ENCODE measurements at places on chromosomes 5 and 9. TPM values are rescaled to one million over a fixed set of nuclear protein-coding genes. Genes with fewer than 3 reads are reported as not detected.

DNA sequence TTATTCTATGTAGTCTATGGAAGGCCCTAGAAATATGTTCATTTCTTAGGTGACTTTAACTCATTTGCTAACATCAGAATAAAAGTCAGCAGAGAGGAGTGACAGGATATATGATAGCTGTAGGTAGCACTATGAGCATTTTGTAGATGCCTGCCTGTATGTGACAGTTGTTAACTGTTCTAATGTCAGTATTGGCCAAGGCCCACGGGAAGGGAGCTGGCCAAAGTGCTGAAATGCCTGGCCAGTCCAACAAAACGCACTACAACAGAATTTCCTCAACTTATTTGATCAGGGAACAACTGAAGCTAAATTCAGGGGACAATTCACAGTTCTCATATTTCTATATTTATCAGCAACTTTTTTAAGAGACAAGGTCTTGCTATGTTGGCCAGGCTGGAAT, 20.8 kb downstream of the SV2C start:
- DNase-seq: no peak

GRCh38 chr9:6904371-6904770, 146.6 kb downstream of the KDM4C start:
- DNase-seq: no peak

- DNase-seq: no peak
These were observed 102.5 kb downstream of the LIFR start for GRCh38 chr5:38453921-38454320.

Gene RABGAP1
- 96.4 TPM for total RNA-seq

- DNase-seq: no peak
These were observed 159.4 kb upstream of the PITX1 start for GRCh38 chr5:135193213-135194125.

Gene MTAP
- total RNA-seq: 75.5 TPM

GRCh38 chr5:154063372-154063771, 24.6 kb downstream of the MFAP3 start:
- no peak for DNase-seq

GRCh38 chr5:127891942-127892341, 188.8 kb downstream of the CCDC192 start:
- no peak for DNase-seq

DNA sequence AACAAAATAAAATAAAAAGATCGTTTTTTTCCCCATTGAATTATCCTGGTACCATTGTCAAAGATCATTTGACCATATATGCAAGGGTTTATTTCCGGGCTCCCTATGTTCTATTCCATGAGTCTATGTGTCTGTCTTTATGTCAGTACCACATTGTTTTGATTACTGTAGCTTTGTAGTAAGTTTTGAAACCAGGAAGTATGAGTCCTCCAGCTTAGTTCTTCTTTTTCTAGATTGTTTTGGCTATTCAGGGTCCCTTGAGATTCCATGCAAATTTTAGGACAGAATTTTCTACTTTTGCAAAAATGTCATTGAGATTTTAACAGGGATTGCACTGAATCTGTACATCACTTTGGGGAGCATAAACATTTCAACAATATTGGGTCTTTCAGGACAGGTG, 18.7 kb upstream of the EEIG1 start:
- no peak for DNase-seq

Gene NSUN2
- total RNA-seq: 76.1 TPM

Gene SPINK7
- not detected for total RNA-seq

- peak; percentile 7 for DNase-seq
These were observed 21.4 kb upstream of the ANXA6 start for GRCh38 chr5:151178777-151179488.

DNA sequence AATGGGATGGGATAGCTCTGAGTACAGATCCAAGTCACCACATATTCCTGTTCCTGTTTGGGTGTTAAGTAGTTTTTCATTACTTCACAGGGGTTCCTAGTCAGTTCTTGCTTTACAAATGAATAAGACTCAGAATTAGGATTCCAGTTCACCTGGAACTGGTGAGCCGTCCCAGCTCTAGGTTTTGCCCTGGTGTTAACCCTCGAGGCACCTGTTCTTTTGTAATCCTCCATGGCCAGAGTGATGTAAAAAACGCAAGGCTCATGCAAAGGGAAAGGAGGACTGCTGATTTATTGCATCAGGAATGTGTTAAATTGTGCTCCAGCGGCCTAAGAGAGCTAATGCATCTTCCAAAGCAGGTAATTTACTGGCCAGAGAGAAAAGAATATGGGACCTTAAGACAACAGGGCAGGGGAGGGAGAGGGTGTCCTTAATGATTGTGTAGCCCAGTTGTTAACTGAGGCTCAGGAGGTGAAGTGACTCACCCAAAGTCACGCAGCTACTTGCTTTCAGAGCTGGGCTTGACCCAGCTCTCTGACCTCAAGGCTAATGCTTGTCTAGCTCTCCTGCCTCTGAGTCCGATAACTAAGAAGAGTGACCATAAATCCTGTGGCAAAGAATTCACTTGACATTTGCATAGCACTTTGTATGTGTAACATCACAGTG, 70.5 kb downstream of the DMRT2 start:
- DNase-seq: no peak

DNA sequence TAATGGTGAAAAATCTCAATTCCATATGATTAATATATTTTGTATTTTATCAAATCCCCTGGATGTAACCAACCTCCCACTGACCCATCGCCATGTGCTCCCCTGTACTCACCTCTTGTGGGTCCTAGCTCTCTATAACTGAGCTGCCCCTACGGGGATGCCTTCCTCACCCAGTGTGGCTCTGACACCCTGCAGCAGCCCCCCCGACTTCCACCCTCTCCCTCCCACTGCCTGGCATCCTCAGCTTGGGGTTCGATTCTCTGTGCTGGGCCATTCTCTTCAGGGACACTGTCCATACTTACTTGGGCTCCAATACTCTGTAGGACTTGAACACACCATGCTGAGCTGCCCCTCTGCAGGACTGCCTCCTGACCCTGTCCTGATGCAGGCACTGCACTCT, 87.1 kb downstream of the PJA2 start:
- no peak for DNase-seq

DNA sequence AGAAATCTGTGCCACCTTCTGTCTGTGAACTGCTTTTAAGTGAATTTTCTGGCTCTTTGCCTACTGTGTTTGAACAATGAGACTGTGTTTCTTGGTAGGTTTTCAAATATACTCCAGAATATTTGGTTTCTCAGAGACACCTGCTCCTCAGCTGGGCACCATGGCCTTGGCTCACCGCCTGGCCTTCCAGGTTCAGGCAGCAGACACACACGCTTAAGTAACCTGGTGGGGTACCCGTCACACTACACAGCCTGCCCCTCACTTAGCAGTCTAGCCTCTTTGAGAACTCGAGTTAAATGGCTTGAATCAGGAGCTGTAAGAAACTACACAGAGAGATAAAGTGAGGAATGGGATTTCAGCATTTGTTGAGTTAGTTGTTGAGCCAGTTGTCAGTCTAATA, 530.5 kb downstream of the MTRR start:
- DNase-seq: no peak

Gene RCL1
- 35.1 TPM for total RNA-seq

- DNase-seq: no peak
These were observed 111.5 kb upstream of the OSMR start for GRCh38 chr5:38734353-38734752.

Gene GABBR2
- 12.2 TPM for total RNA-seq

DNA sequence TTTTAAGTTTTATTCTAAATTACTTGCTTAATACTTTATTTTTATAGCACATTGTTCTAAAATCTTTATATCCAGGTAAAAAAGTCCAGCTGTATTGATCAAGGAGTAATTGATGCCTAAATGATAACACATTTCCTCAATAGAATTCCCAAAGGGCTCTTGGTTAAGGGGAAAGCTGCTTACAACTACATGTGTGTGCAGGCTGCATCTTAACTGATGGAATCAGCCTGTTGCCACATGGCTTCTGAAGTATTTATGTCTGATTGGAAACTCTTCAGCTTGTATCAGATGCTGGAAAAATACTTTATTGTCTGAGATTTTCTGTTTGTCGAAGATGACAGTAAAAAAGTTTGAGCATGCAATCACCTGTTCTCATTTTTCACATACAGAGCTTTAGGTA, 182.6 kb downstream of the FBXL7 start:
- DNase-seq: no peak

GRCh38 chr9:3962971-3963642, 336.8 kb downstream of the GLIS3 start:
- DNase-seq: peak; percentile 48

- DNase-seq: peak; percentile 52
These were observed 183.9 kb downstream of the AUH start for GRCh38 chr9:91177661-91178280.

Gene ZBED3
- total RNA-seq: 14.7 TPM

Gene PTGDS
- 111 TPM for total RNA-seq

- DNase-seq: peak; percentile 91
These were observed 19.5 kb upstream of the GOLPH3 start for GRCh38 chr5:32193591-32193990.

Gene C9orf153
- total RNA-seq: 0.36 TPM

GRCh38 chr5:111243318-111243717, 19.1 kb downstream of the CAMK4 start:
- DNase-seq: no peak

- no peak for DNase-seq
These were observed 132.8 kb downstream of the CPLANE1 start for GRCh38 chr5:37116359-37116758.

GRCh38 chr9:14741369-14741768, 18.8 kb upstream of the CER1 start:
- DNase-seq: no peak

- no peak for DNase-seq
These were observed 82.9 kb upstream of the VCAN start for GRCh38 chr5:83388608-83389007.

Gene PRRT1B
- total RNA-seq: not detected

Gene SPINK13
- total RNA-seq: not detected

Gene SLC34A3
- total RNA-seq: not detected

DNA sequence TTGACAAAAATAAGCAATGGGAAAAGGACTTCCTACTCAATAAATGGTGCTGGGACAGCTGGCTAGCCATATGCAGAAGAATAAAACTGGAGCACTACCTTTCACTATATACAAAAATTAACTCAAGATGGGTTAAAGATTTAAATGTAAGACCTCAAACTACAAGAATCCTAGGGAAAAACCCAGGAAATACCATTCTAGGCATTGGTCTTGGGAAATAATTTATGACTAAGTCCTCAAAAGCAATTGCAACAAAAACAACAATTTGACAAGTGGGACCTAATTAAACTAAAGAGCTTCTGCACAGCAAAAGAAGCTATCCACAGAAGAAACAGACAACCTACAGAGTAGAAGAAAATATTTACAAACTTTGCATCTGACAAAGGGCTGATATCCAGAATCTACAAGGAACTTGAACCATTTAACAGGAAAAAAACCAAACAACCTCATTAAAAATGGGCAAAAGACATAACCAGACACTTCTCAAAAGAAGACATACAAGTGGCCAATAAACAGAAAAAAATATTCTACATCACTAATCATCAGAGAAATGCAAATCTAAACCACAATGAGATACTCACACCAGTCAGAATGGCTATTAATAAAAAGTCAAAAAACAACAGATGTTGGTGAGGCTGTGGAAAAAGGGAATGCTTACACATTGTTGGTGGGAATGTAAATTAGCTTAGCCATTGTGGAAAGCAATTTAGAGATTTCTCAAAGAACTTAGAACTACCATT, 75.2 kb upstream of the CPEB4 start:
- DNase-seq: no peak

DNA sequence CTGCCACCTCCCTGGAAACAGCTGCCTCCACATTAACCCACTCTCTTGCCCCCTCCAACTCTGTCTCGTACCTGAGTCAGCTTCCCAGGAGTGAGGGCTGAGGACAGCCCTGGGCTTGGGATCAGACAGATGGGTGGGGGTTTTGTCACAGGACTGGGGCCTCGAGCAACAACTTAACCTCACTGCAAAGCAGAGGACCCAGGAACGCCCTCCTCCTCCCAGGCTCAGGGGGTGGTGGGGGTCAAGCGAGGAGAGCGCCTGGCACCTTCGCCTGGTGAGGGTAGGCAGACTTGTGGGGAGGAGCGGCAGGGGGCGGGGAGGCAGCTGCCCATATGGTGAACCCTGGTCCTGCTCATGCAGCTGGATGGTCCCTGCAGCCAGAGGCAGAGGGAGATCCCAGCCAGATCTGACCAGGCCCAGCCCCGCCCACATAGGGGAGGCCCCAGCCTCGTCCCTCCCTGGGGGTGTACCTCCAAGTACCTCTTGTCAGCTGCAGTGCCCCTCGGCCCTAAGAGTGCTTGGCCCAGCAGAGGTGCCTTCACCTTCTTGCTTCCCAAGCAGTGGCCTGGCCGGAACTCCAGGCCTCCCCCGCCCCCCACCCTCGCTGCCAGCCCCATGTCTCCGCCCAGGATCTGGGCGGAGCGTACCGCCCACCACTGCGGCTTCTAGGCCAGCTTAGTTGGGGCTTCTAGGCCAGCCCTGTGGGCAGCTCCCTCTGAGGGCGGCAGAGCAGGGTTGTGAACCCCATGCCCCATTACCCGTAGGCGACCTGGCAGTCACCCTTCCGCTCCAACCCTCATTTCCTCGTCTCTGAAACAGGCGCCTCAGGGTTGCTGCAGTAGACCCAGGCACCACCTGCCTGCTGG, at the start of gene SARDH:
Gene SARDH, minus strand, starts transcription at position 579 of the 866 bp plus-strand sequence. CDS start 4,179 bp downstream, outside the sequence.
- DNase-seq: peak; percentile 74

DNA sequence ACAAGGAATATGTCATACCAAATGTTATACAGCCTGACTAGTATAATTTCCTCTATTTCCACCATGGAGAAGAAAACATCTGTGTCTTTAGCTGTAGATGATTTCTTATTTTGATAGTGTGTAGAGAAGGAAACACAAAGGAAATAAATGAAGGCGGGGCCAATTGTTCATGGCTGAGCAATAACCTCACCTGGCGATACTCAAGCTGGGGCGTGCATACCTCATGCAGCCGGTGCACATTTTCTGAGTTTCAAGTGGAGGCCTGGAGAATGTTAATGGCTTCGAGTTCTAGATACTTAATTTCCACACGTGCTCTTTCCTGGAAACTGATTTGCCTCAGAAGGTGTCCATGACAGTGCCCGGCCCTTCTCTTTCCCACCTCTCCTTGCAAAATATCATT, 127.4 kb upstream of the TAF11L2 start:
- no peak for DNase-seq

DNA sequence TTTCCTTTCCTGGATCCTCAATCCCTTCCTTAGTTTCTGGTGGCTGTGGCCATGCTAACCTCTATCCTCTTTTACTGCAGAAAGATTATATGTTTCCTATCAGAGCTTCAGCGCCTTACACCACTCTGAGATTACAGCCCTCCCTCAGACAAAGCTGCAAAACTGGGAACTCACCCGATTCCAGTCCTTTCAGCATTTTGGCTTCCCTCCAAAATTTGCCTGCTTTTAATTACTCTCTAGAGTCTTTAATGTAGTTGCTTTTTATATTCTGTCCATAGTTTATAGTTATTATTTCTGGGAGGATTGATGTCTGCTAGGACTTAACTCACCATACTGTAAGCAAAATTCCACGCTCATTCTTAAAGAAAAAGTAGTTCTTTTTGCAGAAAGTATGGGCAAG, 110.2 kb downstream of the NSG2 start:
- no peak for DNase-seq

- no peak for DNase-seq
These were observed 129.1 kb downstream of the PDZD2 start for GRCh38 chr5:31768046-31768445.

GRCh38 chr9:121788686-121789366, 137.4 kb downstream of the DAB2IP start:
- no peak for DNase-seq
